ENCODE measurements at places on chromosomes 16 and 17. TPM values are rescaled to one million over a fixed set of nuclear protein-coding genes. Genes with fewer than 3 reads are reported as not detected.

DNA sequence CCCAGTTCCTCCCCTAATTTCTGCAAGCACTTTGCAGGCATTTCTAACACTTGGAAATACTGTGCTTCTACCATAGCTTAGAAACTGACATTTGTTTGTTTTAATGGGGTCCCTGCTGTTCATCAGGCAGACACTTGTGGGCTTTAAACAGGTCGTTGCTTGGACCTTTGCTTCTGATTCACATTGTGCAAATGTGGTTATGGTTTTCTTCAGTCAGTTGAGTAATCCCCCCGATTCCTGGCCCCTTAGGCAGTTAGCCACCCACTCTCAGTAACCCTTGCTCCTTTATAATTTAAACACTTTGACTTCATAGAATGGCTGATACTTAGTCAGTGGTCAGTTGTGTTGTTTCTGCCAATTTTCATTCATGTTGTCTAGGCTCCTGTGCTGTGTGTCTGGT lies 39.4 kb downstream of the SLC47A1 start:
- peaks cover 3% of the 10 kb centered on the region for H3K4me1 ChIP-seq
- no peak for DNase-seq
- peaks cover 2% of the 10 kb centered on the region for H3K27me3 ChIP-seq
- H3K36me3 ChIP-seq: no peaks in the 10 kb centered on the region
- no peak overlapping the region for H3K4me3 ChIP-seq

DNA sequence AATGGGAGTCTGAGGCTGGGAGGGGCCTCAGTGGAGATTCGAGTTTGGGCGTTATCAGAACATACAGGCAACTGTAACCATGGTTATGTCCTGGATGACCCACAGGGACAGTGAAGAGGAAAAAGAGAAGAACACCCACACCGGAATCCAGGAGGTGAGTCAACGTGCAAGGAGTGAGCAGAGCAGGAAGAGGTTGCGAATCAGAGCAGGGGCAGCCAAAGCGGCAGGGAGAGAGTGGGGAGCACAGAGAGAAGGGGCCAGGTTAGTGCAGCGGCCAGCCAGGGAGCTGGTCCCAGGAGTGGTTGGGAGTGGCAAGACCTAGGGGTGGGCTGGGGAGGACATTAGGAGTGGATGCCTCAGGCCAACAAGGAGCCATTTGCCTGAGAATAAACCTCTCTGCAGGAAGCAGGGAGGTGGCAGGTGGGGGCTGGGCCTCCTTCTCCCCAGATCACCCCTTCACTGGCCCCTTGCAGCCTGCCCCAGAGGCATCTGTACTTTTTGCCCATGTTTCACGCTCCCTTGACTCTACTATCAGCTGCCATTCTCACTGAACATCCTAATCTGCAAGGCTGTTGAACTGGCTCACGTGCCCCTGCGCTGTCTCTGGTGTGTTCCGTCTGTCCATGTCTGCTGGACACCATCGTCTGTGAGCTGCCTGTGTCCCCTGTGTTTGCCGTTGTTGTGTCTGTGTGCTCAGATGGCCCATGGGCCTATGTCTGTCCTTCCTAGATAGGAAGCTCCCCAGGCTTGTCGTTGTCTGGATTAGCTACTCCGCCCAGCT lies 5.1 kb downstream of the KRT13 start:
- H3K27me3 ChIP-seq: no peaks in the 10 kb centered on the region
- no peak overlapping the region for H3K4me3 ChIP-seq
- no peaks in the 10 kb centered on the region for H3K36me3 ChIP-seq
- H3K4me1 ChIP-seq: peaks cover 5% of the 10 kb centered on the region

- H3K4me3 ChIP-seq: peak within 1 kb of the TSS; percentile 94
- no peaks in the 10 kb centered on the region for H3K27me3 ChIP-seq
- peak within 1 kb of the TSS; percentile 90 for H3K27ac ChIP-seq
Observed at GRCh38 chr17:17206124-17206912, at the start of gene PLD6. Gene PLD6, minus strand, starts transcription at chr17:17206333. Its CDS starts 47 bp downstream, at chr17:17206286.

DNA sequence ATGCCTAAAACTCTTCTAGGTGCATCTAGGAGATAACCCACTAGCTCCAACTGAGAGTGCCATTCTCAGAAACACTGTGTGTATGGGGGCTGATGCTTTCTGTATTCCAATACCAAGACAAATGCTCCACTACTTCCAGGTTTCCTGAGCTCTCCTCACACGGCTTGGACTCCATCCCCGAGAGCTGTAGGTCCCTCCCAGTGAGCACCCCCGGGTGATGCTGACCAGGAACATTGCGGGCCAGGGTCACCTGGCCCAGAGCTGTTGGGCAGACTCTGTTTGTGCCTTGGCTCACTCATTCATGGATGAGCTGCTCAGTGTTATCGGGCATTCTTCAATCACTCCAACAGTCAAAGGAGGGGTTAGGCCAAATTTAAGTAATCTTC lies 7.0 kb downstream of the CUEDC1 start:
- H3K27ac ChIP-seq: no peak overlapping the region
- DNase-seq: no peak
- H3K27me3 ChIP-seq: no peaks in the 10 kb centered on the region
- H3K4me1 ChIP-seq: peaks cover 34% of the 10 kb centered on the region
- H3K36me3 ChIP-seq: no peaks in the 10 kb centered on the region
- H3K4me3 ChIP-seq: no peak overlapping the region

DNA sequence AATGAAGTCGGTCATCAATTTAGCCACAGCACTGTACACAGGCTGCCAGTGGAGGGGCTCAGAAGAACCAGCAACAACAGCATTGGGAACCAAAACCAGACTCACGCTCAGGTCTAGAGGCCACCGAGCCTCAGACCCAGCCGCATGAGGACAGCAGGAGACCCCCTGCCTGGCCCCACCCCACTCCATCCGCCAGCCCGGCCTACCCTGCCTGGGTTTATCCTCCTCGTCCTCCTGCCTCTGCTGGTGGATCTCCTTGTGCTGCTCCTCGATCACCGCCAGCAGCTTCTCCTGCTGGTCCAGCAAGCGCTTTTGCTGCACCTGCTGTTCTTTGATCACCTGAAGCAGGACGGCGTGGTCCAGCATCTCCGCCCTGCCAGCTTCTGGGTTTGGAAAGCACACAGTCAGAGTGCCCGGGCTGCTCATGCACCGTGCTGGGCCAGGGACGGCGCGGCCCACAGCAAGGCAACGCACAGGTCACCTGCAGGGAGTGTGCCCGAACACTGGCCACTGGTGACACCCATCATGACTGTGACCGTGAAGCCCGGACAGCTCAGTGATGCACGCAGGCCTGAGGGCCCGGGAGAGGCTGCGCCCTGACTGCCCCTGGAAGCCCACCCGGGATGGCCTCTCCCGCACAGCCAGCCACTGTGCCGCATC lies 7.7 kb downstream of the NDUFAF8 start:
- DNase-seq: no peak
- H3K4me1 ChIP-seq: peaks cover 6% of the 10 kb centered on the region
- no peaks in the 10 kb centered on the region for H3K27me3 ChIP-seq
- H3K36me3 ChIP-seq: peaks cover 5% of the 10 kb centered on the region

Gene FBXL16
- 5.7 TPM for total RNA-seq

Gene KRT20
- total RNA-seq: not detected

Gene CASKIN1
- 0.17 TPM for total RNA-seq

DNA sequence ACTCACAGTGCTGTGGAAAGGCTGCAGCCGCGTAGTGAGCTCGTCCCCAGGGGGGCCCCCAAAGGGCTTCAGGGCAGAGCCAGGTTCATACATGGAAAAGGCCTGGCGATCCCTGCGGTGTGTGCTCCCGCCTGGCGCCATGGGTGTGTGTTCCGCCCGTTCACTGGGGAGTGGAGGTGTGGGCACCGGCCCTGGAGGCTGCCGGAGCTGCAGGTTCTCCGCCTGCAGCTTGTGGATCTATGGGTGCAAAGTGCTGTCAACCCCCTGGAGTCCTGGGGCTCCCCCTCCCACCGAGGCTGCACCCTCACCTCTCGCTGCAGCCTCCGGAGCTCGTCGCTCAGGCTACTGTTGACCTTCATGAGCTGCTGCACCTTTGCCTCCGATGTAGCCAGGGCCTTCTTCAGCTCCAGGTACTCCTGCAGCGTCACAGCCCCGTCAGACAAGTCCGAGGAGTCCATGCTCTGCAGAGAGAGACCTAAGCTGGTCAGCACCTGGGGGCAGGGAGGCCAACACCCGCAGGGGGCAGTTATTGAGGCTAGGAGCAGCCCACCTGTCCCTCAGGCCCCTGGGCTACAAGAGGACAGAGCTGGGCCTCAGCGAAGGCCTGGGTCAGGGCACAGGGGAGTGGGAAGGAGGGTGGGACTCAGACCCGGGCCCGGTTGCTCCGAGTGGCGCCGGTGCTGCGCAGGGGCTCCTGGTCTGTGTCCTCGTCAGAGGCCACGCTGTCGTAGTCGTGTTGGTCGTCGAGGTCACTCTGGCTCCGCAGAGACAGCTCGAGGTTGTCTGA lies 7.9 kb downstream of the TP53I13 start:
- H3K27ac ChIP-seq: no peak overlapping the region
- no peaks in the 10 kb centered on the region for H3K27me3 ChIP-seq
- H3K4me1 ChIP-seq: peaks cover 16% of the 10 kb centered on the region
- H3K4me3 ChIP-seq: no peak overlapping the region

Gene NETO2
- 3.0 TPM for total RNA-seq

- H3K4me1 ChIP-seq: peaks cover 14% of the 10 kb centered on the region
- H3K36me3 ChIP-seq: peaks cover 22% of the 10 kb centered on the region
- H3K4me3 ChIP-seq: no peak overlapping the region
- H3K27ac ChIP-seq: peak overlapping the region; percentile 30
- H3K27me3 ChIP-seq: no peaks in the 10 kb centered on the region
Observed at GRCh38 chr16:31082368-31083045, 6.2 kb downstream of the PRSS53 start.

Gene ZNF385C
- 0.36 TPM for total RNA-seq

GRCh38 chr16:56683424-56684172 lies 1.3 kb downstream of the MT1X start:
- H3K4me1 ChIP-seq: peaks cover 19% of the 10 kb centered on the region
- peaks cover 6% of the 10 kb centered on the region for H3K36me3 ChIP-seq
- no peak for DNase-seq
- peak overlapping the region; percentile 92 for H3K4me3 ChIP-seq
- no peaks in the 10 kb centered on the region for H3K27me3 ChIP-seq

DNA sequence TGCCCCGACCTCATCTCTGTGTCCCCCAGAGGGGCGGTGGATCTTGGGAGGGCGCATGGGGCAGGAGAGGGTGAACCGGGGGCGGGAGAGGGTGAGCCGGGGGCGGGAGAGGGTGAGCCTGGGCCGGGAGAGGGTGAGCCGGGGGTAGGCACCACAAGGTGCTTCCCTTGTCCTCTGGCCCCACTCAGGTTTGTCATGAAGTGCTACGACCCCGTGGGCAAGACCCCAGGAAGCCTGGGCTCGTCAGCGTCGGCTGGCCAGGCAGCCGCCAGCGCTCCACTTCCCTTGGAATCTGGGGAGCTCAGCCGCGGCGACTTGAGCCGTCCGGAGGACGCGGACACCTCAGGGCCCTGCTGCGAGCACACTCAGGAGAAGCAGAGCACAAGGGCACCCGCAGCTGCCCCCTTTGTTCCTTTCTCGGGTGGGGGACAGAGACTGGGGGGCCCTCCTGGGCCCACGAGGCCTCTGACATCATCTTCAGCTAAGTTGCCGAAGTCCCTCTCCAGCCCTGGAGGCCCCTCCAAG lies 18.9 kb downstream of the ASPSCR1 start:
- DNase-seq: no peak
- no peak overlapping the region for H3K27ac ChIP-seq
- H3K4me3 ChIP-seq: no peak overlapping the region
- H3K27me3 ChIP-seq: no peaks in the 10 kb centered on the region

DNA sequence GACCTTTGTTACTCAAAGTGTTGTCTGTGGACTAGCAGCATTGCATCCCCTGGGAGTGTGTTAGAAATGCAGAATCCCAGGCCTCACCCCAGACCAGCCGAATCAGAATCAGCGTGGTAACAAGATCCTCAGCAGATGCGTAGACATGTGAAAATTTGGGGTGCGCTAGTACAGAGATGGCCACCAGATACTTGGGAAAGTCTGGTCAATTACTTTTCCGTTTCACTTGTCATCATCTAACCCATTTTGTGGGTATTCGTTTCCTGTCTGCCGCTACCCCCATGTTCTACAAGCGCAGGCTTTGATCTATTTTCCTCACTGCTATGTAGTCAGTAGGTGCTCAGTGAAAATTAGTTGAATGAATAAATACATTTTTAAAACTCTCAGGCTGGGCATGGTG lies 33.1 kb upstream of the HERPUD1 start:
- no peak overlapping the region for H3K4me3 ChIP-seq
- no peaks in the 10 kb centered on the region for H3K36me3 ChIP-seq
- no peak for DNase-seq
- no peak overlapping the region for H3K27ac ChIP-seq
- H3K4me1 ChIP-seq: peaks cover 19% of the 10 kb centered on the region

Gene RPL19
- total RNA-seq: 3,280 TPM

Gene IRX6
- not detected for total RNA-seq

DNA sequence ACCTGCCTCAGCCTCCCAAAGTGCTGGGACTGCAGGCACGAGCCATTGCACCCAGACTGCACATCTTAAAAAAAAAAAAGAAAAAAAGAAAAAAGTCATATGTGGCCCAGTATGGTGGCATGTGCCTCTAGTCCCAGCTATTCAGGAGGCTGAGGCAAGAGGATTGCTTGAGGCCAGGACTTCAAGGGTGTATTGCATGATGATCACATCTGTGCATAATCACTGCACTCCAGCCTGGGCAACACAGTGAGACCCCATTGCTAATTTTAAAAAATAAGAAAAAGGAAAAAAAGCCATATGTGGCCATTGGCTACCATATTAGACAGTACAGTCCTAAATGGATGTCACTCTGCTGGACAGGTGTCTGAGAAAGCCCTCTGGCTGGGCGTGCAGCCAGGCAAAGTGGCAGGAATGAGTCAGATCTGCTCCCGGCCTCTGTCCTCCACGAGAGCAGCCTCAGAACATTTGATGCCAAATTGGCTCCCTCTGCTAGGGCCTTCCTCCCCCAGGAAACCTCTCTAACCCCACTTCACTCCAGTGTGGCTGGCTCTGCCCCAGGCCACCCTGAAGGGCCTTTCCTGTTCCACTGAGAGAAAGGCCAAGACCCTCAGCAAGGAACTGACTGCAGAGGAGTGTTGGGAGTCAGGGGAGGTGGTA lies 14.7 kb downstream of the CA7 start:
- no peak overlapping the region for H3K27ac ChIP-seq

DNA sequence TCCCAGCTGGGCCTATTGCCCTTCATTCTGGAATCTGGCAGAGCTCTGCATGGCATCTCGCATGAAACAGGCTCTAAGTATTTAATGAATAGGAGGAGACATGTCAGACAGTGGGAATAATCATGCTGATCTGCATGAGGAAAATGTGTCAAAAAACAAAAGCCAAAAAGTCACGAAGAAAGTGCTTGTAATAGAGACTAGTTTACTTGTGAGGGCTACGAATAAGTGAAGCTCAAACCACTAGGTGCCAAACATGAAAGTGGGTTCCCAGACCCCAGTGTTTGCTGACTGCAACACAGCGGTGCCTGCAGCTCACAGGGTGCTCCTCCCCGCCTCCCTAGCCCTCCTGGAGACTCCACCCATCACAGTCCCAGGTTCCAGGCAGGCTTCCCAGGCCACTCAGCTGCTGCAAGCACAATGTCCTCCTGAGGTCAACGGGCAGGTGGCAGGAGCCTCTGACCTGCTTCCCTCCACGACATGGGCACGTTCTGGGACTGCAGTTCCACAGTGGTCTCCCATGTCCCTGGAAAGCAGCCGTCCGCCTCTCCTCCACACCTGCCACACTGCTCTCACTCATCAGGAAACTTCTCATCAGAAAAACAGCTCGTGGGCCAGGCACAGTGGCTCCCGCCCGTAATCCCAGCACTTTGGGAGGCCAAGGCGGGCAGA lies 96.5 kb downstream of the ANKRD11 start:
- H3K27ac ChIP-seq: no peak overlapping the region
- peaks cover 13% of the 10 kb centered on the region for H3K36me3 ChIP-seq
- H3K4me1 ChIP-seq: peaks cover 64% of the 10 kb centered on the region
- H3K4me3 ChIP-seq: no peak overlapping the region
- no peaks in the 10 kb centered on the region for H3K27me3 ChIP-seq

Gene NOB1
- 114 TPM for total RNA-seq

GRCh38 chr16:59198487-59198886 lies 464.4 kb upstream of the GOT2 start:
- H3K27me3 ChIP-seq: no peaks in the 10 kb centered on the region
- H3K36me3 ChIP-seq: no peaks in the 10 kb centered on the region
- H3K4me1 ChIP-seq: no peaks in the 10 kb centered on the region
- H3K27ac ChIP-seq: no peak overlapping the region
- no peak for DNase-seq
- H3K4me3 ChIP-seq: no peak overlapping the region
